ENCODE measurements at places on chromosomes 11 and 22.

- DNase-seq, result peak; percentile 24
Observed at GRCh38 chr11:63613517-63614135, 607 bp downstream of the PLAAT3 start.

DNA sequence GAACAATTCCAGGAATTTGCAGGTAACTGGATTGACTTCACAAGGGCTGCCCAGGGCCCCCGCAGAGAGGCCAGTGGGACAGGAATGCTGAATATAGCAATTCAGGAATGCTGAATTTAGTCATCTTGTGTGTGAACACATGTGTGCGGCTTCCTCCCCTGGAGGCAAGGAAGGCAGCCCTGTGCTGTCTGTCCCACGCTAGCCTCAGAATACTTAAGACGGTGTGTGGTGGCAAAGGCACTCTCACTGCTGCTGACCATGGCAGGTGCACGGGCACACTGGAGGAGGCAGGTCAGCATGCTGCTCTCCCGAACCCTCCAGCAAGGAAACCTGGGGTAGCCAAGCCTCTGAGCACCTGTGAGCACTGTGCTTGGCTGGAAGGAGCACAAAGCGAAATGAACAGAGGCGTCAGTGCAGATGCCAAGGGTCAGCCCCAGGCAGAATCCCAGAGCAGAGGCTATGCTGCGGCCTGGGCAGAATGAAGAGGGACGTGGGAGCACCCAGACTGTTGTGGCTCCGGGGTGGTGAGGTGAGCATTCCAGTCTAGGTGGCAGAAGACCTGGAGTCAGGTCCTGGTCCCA is 2.7 kb downstream of the GNAZ start:
- DNase-seq, result no peak

GRCh38 chr11:35968386-35969088 is 24.7 kb downstream of the LDLRAD3 start:
- no peak for DNase-seq

DNA sequence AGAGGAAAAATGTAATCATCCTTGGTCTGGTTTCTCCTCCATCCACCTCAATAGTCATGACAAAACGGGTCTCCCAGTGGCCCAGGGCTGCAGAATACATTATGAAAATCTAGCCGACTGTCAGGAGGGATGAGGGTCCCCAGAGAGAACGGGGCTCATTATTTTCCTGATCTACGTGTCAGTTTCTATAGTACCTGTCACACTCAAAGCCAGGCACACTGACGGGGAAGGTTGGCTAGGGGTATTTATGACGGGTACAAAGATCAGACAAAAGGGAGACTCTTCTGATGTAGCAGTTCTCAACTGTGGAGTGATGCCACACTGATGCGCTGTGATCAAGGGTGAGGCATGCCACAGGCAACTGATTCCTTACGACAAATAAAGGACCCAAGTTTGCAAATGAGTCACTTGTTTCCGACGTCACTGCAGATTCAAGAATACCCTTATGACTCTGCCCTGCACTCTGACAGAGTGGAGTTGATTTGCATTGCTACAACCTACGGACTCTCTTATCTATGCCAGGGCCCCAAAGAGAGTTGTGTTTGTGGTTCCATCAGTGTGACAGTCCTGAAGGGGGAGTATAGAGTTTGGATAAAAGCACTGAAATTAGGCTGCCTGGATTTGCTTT is 188.2 kb upstream of the TBCEL start:
- DNase-seq, result no peak

GRCh38 chr22:19880786-19881569 is 26.3 kb upstream of the GNB1L start:
- no peak for DNase-seq

Data from activated T-helper 1 cell treated with Interleukin-2 at 50 U/mL for 16 hours (primary cell).